ENCODE measurements at places on chromosomes 2 and 18.

- DNase-seq, result peak; percentile 69
Measured at GRCh38 chr2:64652231-64653108, 1.2 kb downstream of the SERTAD2 start.

DNA sequence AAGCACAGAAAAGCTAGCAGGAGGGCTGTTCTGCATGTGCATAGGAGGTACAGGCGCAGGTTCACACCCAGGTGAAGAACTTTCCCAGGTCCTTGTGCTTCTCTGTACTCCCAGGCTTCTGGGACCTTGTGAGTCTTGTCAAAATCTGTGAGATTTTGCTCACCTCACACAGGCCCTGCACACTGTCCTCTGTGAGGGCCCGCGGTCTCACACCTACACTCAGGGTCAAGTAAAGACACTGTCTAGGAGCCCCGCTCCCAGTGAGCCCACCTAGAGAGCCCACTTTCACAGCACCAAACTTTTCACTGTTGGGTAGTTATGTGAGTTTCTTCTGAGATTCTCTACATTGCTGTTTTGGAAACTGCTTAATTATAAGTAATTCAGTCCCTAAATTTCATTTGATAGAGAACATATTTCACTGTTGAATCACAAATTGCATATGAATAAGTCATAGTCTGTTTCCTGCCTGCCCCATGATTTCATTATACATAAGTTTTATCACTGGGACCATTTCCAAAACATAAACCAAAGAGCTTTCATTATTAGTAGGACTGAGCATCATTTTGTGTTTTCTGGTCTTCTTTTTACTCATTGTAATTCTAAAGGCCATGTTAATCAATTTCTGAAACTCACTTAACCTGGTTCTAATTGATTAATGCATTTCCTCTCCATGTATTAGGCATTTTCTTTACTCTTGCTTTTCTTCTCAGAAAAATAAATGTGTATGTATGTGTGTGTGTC, 234.2 kb upstream of the SPOPL start:
- DNase-seq, result peak; percentile 83

DNA sequence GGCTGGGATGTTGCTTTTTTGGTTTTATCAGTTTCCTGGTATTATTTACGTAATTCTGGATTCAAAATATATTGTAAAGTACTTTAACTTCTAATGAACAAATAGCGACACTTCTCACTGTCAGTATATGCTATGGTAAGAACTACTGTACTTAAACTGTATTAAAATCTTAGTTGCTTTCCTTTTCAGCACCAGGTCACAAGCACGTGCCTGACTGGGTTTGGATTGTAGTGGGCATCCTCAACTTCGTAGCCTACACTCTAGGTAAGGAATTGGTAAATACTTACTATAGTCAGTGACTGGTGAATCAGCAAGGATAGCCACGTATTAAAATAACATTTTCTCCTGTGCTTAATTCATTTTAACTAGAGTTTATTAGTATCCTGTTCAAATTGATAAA, 20.4 kb upstream of the ADGRF3 start:
- no peak for DNase-seq

DNA sequence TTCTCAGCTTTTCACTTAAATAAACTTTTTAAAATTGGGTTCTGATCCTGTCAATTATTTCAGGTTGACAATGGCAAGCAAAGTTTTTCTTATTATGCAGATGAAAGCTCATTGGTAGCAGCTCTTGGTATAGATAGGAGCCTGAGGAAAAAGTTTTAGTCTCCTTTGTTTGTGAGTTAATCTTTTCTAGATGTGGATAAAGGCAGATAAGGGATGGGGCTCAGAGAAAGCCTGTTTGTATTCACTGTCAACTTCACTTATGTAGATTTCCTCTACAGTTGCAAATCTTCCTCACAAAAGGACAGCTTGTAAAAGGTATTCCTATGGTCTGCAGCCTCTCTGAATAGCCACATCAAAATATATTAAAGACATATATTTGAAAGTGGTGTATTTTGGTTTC, 224.5 kb upstream of the SPOPL start:
- no peak for DNase-seq

GRCh38 chr2:113253453-113253852, 25.3 kb downstream of the PAX8 start:
- no peak for DNase-seq

- DNase-seq, result no peak
Measured at GRCh38 chr2:47519604-47520301, 116.8 kb downstream of the MSH2 start.

GRCh38 chr2:29114946-29115609, at the start of gene CLIP4:
TSS of gene CLIP4 (plus strand) at chr2:29115415. CDS start at chr2:29121389, 5,974 bp downstream.
- DNase-seq, result peak; percentile 42

DNA sequence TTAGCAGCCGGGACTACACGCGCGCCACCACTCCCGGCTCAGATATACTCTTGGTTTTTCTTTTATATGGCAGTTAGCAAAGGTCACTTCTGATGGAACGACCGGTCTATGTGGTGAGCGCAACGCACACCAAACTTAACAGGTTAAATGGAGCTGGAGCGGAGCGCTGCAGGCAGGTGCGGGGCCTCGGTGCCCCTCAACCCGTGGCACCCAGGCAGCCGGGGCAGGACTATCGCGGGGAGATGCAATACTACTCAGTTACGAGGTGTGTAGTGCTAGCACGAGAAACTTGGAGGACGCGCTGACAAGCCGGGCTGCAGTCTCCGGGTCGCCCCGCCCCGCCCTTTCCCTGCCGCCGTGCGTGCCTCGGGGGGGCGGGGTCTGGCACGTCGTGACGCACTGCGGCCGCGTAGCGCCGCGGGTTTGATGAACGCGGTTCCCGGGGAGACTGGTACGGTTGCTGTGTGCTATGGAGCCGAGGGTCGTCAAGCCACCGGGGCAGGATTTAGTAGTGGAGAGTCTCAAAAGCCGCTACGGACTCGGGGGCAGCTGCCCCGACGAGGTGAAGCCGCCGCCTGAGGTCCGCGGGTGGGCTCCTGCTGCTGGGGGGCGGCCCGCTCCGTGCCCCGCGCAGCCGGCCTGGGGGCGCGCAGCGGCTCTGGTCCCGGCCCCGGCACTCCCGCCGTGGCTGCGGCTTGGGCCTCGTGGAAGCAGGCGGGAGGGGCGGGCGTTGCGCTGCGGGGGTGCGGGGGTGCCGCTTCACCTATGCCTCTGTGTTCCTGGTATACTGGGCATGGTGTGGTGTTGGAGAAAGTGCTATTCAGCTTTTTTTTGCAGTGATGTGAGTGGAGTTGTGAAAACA, at the start of gene CCDC138:
CCDC138 (plus strand) TSS at position 418 of the 862 bp plus-strand sequence; CDS start at position 470, 52 bp downstream.
- DNase-seq, result peak; percentile 86

DNA sequence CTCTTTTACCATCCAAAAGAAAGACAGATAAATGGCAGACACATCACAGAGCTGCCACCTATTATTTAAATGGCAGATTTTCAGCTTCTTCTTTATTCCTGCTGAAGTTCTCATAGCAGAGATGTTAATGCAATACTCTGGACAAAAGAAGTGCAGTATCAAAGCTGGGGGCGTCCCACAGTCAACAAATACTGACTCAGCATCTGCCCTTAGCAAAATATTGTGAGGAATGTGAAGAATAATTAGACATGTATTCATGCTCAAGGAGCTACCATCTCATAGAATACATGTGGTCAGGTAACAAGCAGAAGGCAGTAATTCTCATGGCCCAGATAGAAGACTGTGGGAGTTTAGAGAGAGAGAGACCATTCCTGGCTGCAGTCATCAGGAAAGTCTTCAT, 108.0 kb upstream of the TANK start:
- no peak for DNase-seq

DNA sequence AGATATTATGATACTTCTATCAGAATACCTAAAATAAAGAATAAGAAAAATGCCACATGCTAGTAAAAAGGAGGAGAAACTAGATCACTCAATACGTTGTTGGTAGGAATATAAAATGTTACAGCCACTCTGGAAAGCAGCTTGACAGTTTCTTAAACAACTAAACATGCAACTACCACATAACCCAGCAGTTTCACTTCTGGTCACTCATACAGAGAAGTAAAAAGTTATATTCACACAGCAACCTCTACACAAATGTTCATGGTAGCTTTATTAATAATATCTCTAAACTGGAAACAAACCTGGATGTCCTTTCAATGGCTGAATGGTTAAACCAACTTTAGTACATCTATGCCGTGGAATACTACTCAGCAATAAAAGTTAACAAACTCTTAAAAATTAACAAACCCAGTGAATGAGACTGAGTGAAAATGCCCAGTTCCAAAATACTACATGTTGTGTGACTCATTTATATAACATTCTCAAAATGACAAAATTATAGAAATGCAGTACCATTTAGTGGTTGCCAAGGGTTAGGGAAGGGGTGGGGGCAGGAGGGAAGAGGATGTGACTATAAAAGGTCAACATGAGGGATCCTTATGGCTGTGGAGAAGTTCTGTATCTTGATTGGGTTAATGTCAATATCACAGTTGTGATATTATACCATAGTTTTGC, 124.1 kb downstream of the MMADHC start:
- DNase-seq, result no peak

- DNase-seq, result peak; percentile 35
Measured at GRCh38 chr2:124112966-124113365, 87.9 kb downstream of the CNTNAP5 start.

DNA sequence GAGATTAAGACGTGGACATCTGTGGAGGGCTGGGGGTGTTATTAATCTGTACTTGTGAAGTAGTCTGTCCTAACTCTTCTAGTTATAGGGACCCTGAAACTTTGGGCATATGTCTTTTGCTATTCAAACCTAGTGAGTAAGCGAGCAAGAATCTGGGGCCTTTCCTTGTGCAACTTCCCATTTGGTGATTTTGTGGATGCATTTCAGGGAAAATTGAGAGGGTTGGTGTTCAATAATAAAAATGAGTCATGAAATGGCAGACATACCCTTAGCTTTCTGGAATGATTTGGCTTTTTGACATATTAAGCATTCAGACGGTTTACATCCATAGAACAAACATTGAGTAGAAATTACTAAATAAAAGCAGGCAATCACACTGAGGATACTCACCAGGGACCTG, 17.0 kb downstream of the COL4A4 start:
- DNase-seq, result peak; percentile 67
